Stimulated activated CD4-positive, alpha-beta T cell treated with anti-CD3 and anti-CD28 coated beads, Interleukin-4, amount 100 ng/mL, for 48 hours (primary cell): ENCODE measurements at places on chromosomes 6 and 20.

GRCh38 chr6:125231574-125232343 lies 70.0 kb downstream of the HDDC2 start:
- no peak for DNase-seq

DNA sequence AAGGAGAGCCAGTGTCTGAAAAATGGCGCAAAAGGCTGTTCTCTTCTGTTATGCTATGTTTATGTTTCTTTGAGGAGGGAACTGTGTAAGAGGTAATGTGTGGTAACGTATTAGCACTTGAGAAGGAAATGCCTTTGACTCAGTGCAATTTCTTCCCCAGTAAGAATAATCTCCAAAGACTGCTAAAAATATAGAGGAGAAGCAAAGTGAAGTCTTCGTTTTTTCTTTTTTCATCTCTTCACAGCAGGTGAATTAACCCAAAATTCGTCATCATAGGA lies 47.1 kb upstream of the IFNGR1 start:
- no peak for DNase-seq

GRCh38 chr20:48758206-48758820 lies 69.5 kb downstream of the PREX1 start:
- no peak for DNase-seq

DNA sequence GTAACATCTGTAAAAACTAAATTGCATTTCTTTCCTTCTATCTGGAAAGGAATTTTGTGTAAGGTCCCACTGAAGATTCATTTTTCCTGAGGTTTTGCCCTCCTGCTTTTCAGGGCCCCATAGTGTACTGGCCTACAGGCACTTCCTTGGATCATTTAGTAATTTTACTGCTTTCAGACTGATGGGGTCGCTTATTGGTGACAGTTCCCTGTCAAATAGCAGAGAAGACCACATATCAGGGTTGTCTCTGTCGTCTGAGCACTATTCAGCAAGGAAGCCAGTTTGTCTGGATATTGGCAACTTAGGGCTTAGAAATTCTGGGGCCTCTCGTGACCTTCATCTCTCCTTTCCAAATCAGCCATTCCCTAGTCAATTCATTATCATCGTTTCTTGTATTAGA lies 3.5 kb downstream of the GRM1 start:
- DNase-seq, result no peak

GRCh38 chr20:36313476-36313875 lies 7.3 kb downstream of the DLGAP4 start:
- no peak for DNase-seq

DNA sequence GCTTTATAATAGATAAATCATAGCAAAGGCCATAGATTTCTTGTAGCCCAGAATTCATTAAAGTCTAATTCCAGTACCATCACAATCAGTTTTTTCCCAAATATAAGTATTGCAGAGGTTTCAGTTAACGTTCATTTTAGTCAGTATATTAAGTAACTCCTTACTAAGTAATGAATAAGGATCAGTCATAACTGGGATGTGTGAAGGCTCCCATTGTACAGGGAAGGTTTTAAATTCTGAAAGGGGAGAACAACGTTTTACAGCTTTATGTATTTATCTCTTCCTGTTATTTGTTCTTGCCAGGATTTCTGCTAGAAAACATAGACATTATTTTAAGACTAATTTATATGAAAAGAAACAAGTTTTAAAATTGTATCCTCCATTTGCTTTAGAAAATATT lies 215.5 kb upstream of the LAMP5 start:
- no peak for DNase-seq

GRCh38 chr6:100664274-100665040 lies 199.7 kb upstream of the SIM1 start:
- DNase-seq, result no peak

DNA sequence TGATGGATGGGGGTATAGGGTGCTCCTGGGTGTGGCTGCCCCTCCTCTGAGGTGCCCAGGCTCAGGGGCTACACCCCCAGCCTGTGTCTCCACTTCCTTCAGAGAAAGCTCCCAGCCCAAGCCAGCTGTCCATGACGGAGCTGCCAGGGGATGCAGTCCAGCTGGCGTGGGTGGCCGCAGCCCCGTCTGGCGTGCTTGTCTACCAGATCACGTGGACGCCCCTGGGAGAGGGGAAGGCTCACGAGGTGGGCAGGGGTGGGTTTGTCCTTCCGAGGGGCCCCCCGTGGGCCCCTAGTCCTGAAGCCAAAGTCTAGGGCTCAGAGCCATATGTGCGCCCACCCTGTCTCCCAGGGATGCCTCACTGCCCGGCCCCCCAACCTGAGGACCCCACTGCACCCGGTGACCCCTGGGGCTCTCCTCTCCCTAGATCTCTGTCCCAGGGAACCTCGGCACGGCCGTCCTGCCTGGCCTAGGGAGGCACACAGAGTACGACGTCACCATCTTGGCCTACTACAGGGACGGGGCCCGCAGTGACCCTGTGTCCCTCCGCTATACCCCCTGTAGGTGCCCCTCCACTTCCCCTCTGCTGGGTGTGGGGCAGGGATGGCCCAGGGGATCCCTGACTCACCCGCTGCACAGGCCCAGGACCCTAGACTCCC lies 19.8 kb downstream of the COL20A1 start:
- DNase-seq, result no peak

GRCh38 chr6:3377536-3378397 lies 79.1 kb downstream of the SLC22A23 start:
- no peak for DNase-seq

DNA sequence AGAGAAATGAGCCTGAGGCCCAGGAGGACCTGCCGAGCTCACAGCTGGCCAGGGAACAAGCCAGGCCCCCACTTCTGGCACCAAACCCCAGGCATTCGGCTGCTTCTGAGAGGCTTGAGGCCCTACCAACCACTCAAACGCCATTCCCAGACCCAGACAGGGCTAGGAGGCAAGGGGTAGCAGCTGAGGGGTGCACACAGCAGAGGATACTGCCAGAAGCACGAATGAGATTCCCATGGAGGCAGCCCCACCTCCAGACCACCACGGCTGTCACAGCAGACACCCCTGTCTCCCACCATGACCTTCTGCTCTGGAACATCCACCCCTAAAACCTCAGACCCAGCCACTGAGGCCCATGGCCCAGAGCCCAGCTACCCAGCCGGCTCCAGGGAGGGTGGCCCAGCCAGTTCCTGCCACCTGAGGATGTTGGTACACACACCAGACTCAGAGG lies 36.1 kb downstream of the NTSR1 start:
- DNase-seq, result no peak

DNA sequence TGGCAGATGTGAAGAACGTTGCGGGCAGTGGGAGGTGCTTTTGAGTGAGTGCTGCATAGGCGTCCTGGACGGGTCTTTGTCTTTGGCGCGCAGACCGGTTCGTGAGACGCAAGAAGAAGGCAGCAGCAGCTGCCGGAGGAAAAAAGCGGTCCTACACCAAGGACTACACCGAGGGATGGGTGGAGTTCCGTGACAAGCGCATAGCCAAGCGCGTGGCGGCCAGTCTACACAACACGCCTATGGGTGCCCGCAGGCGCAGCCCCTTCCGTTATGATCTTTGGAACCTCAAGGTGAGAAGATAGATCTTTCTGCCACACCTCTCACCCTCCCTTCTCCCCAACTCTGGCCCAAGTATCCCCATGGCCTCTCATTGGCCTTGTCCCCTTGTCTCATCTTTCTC lies 1.1 kb downstream of the ABT1 start:
- DNase-seq, result no peak

DNA sequence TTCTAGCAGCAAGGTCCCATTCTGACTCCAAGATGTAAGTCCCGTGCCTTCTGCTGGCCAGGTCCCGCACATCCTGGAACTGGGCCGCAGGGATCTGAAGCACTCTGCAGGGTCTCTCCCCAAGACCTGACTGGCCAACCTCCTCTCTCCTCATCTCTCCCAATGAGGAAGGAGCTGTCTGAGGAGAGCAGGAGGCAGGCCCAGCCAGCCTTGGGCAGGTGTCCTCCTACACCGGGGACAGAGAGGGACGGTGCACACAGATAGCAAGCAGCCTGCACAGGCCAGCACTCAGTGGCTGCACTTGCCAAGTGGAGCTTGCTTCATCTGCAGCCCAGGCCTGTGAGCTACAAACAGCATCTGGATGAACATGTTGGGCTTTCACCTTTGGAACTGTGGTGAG lies 76.8 kb upstream of the CD93 start:
- no peak for DNase-seq

DNA sequence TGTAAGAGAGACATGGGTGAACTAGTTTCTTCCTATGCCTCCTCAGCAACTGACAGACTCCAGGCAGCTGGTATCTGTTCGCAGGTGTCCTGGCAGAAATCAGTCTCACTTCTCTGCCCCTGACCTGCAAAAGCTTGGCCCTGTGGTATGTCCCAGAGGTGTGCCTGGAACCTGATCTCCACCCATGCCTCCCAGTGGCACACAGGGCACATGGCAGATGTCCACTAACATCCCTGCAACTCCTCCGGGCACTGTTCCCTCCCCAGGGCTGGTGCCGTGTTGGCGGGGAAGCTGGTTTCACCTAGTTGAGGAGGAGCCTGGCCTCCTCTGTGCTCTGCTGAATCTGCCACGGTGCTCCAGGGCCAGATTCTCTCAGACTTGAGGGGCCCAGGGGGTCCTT lies 123.3 kb upstream of the GGTLC1 start:
- no peak for DNase-seq

DNA sequence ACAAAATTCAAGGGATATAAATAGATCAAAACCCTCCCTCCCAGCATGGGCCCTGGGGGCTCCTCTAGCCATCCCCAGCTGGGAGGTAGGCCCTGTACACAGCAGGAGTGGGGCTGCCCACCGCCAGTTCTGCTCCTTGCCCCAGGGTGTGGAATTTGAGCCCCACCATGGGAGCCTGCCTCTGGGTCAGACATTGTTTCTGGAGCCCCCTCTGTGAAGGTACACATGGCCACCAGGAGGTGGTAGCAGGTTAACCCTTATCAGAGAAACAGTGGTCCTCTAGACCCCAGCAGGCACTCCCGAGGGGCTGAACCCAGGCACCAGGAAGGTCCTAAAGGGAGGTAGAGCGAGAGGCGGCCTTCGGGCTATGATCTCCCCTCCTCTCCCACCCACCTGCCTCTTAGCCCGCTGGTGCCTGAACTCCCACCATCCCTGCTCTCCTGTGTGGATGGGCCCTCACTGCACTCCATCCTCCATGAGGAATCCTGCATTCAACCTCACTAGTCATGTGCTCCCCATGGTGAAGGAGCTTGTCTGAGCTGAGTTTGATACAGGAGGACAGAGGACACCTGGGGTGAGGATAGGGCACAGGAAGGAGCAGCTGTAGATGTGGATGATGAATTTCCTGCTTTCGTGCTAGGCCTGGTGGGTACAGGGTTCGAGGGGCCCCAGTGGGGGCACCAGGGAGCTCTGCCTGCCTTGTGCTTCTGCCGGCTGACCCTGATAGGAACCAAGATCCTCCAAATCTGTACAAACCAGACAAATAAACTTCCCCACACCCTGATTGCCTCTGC lies 114.9 kb downstream of the GRM4 start:
- DNase-seq, result no peak

DNA sequence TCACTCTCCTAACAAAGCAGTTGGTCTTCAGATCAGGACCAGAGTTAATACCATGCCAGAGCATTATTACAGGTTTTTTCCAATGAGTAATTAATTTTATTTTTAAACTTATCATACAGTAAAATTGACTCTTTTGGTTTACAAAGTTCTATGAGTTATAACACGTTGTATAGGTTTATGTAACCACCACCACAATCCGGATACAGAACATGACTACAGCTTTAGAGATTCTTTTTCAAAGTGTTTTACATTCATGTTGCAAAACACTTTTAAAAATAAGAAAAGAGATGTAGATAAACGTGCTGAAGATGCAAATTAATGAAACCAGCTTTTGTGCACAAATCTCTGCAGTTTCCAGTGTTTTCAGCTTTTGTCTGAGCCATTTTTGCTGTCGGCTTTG lies 1.5 kb upstream of the TPBG start:
- DNase-seq, result no peak

DNA sequence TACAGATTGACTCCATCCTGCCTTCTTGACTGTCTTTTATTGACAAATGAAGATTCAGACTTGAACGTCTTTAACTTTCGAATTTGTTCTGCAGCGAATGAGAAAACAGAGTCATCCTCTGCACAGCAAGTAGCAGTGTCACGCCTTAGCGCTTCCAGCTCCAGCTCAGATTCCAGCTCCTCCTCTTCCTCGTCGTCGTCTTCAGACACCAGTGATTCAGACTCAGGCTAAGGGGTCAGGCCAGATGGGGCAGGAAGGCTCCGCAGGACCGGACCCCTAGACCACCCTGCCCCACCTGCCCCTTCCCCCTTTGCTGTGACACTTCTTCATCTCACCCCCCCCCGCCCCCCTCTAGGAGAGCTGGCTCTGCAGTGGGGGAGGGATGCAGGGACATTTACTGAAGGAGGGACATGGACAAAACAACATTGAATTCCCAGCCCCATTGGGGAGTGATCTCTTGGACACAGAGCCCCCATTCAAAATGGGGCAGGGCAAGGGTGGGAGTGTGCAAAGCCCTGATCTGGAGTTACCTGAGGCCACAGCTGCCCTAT lies 12.2 kb downstream of the BRD2 start:
- DNase-seq, result no peak

- no peak for DNase-seq
Measured at GRCh38 chr6:71324194-71324785, 35.7 kb downstream of the OGFRL1 start.

DNA sequence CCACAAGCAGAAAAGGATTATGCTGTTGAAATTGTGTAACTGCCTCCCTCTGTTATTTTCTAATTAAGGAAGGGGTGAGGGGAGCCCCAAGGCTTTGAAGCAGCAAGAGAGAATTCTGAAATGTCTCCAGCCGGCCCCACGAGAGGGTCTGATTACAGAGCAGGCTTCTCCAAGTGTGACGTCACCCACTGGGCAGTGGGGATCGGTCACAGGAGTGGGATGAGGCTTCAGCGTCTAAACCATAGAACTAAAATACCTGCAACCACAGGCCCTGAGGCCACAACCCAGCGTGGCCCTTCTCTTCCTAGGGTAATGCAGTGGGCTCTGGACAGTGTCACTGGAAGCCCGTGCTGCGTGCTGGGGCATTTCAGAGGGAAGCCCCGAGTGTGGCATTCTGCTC lies 38.6 kb upstream of the APCDD1L start:
- DNase-seq, result no peak

DNA sequence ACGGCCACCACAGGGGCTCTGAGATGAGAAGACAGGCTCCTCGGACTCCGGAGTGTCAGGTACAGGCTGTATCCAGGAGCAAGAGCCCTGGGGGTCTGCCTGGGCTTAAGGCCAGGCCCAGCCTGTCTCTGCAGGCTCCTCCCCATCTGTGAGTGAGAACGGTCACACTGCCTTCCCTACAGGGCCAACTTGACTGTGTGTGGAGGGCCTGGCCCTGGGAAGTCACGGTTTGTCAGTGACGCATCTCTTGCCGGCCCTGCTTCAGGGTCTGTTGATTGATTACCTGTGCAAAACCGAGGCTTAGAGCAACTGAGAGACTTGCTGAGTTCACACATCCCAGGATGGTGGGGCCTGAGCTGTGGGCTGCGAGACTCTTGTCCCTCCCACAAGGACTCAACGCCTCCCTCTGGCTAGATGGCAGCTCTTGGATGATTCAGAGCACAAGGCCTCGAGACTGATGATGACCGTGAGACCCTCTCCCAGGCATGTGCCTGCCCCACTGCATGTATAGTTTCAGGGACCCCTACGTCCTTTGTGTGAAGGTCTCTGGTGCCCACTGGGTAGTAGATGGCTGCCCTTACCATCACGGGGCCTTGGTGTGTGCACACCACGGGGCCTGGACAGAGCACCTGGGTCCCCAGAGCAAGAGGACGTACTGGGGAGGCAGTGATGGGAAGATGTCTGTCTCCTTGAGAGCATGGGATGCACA lies 5.9 kb downstream of the RBM38 start:
- no peak for DNase-seq
